ENCODE measurements at places on chromosomes 12 and 14.

GRCh38 chr14:58637040-58637390 is 747 bp upstream of the DACT1 start:
- peak; percentile 12 for DNase-seq

DNA sequence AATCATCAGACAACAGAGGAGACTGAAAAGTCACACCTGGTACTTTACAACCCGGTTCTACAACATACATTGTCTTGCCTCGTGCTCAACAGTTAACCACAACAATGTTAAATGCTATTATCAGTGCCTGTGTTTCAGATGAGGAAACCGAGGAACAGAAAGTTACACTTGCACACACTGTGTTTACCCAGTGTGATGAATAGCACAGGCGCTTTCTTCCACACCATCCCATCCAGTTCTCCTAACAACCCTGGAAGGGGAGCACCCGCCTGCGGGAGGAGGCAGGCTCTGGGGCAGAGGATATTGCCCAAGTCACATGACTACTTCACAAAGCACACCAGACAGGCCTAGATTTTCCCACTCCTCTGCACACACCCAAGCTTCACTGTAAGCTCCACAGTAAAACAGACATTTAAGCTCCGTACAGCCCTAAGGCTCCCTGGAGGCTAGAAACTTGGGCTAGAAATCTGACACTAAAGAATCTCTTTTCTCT is 21.8 kb downstream of the NCKAP5L start:
- DNase-seq, result no peak

- DNase-seq, result peak; percentile 44
Observed at GRCh38 chr12:13000925-13001774, 1.1 kb upstream of the HEBP1 start.

DNA sequence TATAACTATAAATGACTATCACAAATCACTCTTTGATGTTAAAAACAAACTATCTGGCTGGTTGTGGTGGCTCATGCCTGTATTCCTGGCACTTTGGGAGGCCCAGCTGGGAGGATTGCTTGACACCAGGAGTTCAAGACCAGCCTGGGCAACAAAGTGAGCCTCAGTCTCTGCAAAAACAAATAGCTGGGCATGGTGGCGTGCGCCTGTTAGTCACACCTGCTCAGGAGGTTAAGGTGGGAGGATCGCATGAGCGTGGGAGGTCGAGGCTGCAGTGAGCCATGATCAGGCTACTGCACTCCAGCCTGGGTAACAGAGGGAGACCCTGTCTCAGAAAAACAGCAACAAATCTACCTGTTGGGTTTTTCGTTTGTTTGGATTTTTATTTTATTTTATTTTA is 5.4 kb downstream of the TXNRD1 start:
- DNase-seq, result no peak

- no peak for DNase-seq
Observed at GRCh38 chr12:57576613-57577160, 14.3 kb upstream of the PIP4K2C start.

- DNase-seq, result peak; percentile 87
Observed at GRCh38 chr12:110582276-110583136, 612 bp downstream of the PPTC7 start.

DNA sequence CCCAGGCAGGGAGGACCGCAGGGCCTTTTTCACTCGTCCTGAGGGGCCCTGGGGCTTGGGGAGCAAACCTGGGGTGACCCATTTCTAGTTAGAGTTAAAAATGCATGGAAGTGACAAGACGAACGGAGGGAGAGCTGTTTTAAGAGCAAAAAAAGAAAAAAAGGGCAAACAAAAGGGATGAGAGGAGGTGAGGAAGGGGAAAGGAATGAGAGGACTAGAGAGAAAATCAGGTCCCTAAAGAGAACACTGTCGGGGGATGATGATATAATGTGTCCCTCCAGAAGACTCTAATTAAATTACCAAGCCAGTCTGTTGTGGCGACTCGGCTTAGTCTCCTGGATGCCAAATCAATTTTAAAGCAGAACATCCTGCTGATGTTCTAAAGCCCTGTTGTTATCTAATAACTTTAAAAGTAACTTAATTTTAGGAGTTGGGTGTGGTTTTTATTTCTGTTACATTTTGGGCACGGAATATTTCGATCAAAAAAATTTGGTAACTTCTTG is 1.1 kb downstream of the ANO6 start:
- DNase-seq, result no peak

GRCh38 chr12:111120578-111120977 is 200.2 kb upstream of the MYL2 start:
- DNase-seq, result no peak

DNA sequence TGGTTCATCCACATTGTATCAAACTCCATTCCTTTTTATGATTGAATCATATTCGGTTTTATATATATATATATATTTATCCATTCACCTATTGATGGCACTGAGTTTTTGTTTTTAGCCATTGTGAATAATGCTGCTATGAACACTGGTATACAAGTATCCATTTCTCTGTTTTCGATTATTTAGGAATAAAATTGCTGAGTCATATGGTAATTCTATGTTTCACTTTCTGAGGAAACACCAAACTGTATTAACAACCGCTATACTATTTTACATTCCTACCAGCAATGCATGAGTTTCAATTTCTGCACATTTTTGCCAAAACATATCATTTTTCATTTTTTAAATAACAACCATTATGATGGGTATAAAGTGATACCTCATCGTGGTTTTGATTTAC is 104.7 kb downstream of the C12orf42 start:
- no peak for DNase-seq

DNA sequence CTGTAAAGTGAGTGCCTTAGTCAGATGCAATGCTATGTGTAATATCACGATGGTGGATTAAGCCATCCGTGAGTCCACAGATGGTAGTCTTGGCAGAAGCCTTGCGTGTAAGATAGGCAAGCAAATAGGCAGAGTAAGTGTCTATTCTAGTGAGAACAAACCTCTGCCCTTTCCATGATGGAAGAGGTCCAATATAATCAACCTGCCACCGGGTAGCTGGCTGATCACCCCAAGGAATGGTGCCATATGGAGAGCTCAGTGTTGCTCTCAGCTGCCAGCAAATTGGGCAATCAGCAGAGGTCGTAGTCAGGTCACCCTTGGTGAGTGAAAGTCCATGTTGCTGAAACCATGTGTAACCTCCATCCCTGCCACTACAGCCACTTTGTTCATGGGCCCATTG is 371.2 kb upstream of the LRFN5 start:
- no peak for DNase-seq

DNA sequence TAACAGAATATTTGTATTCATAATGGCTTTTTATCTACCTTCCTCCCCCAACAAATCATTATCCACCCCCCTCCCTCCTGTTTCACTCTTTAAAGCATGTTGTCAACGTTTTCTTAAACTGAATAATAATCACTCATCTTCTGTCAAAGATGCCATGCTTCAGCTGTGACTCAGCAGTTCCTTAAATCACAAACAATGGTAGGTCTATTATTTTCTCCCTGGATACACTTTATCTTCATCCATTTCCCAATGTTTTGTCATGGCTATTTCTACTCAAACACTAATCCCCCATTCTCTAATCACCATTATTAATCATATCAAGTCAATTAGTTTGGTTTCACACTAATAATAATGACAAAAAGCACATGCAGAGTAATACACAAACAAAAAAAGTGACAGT is 6.5 kb downstream of the CLEC12B start:
- DNase-seq, result no peak

DNA sequence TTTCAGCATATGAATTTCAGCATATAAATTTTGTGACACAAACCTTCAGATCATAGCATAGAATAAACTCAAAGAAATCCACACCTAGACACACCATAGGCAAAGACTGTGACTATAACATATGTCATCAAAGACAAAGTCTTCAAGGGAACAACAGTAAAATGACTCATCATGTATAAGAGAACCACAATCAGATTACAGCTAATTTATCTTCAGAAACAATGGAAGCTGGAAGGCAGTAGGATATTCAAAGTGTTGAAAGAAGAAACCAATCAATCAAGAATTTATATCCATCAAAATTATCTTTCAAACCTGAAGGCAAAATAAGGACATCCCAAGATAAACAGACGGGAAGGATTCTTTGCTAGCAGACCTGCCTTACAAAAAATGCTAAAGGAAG is 29.0 kb downstream of the DLK1 start:
- DNase-seq, result no peak

DNA sequence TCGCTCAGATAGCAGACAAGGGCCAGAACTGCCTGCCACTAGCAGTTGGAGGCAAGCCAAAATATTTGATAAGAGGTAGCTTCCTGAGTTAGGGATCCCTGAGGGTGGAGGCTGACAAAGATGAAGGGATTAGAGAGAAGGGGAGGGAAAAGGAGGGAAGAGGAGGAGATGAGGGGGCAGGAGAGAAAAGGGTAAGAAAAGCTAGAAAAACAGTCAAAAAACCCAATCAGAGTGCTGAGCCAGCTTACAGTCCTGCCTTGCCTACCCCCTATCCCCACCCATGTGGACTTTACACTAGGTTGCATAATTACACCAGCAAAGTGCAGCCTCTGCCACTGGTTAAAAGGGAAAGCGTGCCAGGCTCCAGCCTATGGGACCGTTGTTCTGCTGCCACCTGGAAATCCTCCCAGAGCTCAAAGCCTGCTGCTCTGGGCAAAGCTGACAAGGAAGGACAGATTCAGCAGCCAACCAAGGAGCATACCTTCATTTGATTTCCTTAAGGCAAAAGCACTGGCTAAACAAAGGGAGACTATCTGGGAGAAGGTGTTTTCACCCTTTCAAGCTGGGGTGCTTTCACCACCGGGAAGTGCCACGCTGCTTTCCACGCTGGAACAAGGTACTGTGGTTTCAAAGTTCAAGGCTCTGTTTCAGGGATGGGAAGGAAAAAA is 3.8 kb upstream of the NUMB start:
- no peak for DNase-seq

- no peak for DNase-seq
Observed at GRCh38 chr12:6084969-6085450, 39.5 kb downstream of the VWF start.

DNA sequence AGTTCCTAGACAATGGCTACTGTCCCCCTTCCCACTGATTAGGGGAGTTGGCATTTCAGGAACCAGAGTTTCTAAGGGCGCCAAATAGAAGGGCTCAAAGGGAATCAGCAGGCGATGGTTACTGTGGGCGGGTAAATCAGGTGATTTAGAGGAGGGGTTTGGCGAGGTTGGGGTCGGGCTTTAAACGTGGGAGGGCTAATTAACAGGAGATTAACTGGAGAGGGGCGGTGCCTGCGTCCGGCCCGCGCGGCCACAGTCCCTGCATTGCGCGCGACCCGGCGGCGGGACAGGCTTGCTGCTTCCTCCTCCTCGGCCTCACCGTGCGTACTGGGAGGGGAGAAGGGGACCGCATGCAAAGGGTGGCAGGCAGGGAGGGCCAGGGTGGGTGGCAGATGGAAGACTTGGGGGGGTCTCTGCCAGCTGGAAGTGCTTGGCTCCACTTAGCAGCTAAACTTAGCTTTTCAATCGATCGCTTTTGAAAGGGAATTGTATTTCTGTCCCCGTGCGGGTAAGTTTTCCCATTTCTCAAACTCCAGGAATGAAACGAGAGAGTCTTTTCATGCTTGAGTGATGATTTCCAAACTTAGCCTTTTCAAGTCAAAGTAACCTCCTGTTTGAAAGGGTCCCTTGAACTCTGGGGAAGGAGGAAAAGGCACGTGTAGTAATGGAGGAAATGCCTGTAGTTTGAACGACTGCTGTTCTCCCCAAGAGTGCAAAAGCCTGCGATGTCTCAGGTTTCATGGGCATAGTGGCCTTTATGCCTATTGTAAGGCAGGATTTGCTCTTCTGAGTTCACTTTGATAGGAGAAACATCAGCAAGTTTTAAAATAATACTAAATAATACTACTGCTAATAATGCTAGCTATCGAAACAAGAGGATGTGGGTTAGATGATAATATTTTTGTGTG is at the start of gene MGST1:
MGST1 (plus strand) TSS at position 255 of the 908 bp plus-strand sequence. CDS start 6,608 bp downstream, outside the sequence.
- no peak for DNase-seq

- DNase-seq, result no peak
Observed at GRCh38 chr14:40656311-40656710, 950.4 kb upstream of the LRFN5 start.

DNA sequence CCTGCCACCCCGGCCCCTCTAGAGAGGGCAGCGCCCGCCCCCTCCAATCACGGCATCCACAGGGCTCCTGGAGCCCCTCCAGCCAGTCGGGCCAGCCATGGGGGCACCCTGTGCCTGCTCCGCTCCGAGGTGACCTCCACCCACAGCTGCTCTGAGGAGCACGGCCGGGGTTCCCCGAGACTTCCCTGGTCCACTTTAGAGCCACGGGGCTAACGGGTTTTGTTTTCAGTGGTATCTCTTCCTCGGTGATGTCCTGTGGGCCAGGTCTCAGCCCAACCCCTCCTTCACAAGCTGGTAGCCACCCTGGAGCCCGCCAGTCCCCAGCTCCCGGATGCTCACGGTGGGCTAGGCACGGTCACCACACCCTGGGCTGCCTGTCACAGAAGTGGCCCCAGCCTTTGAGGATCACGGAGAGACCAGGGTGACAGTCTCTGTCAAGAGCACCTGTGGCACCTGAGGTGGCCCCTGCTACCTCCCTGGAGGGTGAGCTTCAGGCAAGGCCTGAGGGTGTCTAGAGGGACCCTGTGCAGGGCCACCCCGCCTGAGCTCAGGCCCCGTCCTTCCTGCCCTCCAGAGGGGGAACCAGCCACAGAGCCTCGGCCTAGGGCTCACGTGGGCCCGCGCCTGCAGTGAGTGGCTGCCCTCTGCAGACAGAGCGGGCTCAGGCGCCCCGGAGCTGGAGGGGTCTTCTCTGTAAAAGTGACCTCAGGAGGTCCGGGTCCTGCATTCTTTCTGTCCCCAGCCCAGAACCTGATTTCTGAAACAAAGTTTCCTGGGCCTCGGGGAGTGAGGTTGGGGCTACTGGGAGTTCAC is 146.0 kb upstream of the C14orf180 start:
- no peak for DNase-seq

- DNase-seq, result no peak
Observed at GRCh38 chr14:31592631-31593030, 31.4 kb downstream of the NUBPL start.

GRCh38 chr14:58096731-58097130 is 55.3 kb downstream of the ARMH4 start:
- no peak for DNase-seq
